ENCODE measurements at places on chromosomes 12 and 14.

DNA sequence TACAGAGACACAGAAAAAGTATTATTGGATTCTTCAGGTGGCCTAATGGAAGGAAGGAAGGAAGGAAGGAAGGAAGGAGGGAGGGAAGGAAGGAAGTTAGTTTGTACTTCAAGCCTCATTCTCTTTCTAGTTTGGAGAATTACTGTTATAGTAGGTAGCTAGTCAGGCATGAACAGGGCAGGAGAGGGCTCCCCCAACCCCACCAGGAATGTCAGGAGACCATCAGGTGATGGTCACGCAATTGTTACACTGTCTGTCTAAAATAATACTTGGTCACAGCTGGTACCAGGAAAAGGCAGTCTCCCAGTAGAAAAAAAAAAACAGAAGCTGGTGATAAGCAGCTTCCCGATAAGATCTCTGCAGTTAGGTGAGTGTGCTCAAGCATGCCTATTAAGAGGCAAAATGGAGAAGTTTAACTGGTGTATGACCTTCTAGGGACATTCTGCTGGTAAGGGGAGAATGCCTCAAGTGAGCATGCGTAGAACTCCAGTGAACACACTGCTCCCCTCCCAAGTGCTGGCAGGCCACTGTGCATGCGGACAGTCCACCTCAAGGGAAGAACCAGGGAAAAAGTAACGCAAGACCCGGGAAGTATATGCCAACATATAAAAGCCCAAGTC, 358.4 kb upstream of the SOX5 start:
- peak; percentile 44 for DNase-seq

- no peak for DNase-seq
These were observed 11.9 kb downstream of the CFAP54 start for GRCh38 chr12:96501133-96501761.

- no peak for DNase-seq
These were observed 8.1 kb upstream of the IRF2BPL start for GRCh38 chr14:77036484-77037214.

DNA sequence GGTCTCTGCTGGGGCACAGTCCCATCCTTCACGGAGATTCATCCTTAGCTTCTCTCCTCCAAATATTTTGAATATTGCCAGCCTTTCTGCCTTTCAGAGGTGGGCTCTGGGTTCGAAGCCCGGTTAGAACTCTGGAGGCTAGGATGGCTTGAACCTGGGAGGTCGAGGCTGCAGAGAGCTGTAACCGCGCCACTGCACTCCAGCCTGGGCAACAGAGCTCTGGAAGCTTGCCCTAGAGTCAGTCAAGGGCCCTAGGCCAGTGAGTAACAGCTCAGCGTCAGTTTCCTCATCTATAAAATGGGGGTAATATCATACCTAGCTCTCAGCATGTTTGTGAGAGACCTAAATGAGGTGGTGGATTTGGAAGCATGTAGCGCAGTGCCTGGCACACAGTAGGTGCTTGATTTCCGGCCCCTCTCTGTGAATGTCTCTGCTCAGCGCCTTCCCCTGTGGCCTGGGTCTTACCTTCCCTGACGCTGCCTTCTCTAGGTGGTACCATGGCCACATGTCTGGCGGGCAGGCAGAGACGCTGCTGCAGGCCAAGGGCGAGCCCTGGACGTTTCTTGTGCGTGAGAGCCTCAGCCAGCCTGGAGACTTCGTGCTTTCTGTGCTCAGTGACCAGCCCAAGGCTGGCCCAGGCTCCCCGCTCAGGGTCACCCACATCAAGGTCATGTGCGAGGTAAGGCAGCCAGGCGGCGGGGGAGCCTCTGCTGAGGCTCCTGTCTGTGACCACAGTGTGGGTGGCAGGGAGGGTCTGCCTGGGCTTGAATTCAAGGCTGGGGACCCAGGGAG, 3.4 kb downstream of the PTPN6 start:
- DNase-seq: no peak

- no peak for DNase-seq
These were observed 29.4 kb downstream of the PPP2R5E start for GRCh38 chr14:63513756-63514155.

DNA sequence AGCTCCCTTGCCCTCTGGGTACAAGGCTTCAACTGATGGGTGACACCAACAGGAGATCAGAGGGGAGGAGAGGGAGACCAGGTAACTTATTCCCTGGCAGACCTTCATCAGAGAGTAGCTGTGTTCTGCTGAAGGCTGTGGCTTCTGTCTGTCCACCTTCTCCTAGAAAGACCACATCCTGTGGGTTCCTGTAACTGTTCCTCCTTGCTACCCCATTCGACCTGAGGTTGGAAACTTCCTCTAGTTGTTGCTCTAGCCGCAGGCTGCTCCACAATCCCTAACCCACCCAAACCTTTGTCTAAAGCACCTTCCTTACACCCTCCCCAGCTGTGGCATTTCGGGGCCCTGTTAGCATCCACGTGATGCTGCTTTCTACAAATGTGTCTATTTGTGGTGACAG, 454.2 kb downstream of the DPF3 start:
- no peak for DNase-seq

- no peak for DNase-seq
These were observed 488 bp upstream of the KIF5A start for GRCh38 chr12:57549203-57549908.

DNA sequence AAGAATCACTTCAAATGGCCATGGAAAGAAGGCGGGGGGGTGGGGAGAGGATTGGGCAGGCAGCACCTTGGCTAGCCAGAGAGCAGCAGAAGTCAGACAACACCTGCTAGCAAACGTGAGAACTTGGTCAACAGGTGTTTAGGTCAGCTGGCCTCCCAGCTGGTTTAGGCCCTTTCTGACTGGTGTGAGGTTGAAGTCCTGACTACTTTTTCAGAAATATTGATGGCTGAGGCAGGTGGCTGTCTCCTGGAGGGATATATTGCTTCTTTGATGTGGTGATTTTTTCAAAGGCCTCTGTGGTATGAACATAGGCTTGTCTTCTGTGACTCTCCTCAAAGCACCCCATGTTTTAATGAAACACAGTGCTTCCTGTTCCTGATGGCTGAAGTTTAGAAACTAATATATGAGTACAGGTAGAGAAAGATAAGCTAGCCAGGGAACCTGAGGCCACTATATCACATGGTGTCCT, 238.2 kb upstream of the SSTR1 start:
- no peak for DNase-seq

- DNase-seq: peak; percentile 21
These were observed 376.9 kb downstream of the GALC start for GRCh38 chr14:87615822-87616679.

DNA sequence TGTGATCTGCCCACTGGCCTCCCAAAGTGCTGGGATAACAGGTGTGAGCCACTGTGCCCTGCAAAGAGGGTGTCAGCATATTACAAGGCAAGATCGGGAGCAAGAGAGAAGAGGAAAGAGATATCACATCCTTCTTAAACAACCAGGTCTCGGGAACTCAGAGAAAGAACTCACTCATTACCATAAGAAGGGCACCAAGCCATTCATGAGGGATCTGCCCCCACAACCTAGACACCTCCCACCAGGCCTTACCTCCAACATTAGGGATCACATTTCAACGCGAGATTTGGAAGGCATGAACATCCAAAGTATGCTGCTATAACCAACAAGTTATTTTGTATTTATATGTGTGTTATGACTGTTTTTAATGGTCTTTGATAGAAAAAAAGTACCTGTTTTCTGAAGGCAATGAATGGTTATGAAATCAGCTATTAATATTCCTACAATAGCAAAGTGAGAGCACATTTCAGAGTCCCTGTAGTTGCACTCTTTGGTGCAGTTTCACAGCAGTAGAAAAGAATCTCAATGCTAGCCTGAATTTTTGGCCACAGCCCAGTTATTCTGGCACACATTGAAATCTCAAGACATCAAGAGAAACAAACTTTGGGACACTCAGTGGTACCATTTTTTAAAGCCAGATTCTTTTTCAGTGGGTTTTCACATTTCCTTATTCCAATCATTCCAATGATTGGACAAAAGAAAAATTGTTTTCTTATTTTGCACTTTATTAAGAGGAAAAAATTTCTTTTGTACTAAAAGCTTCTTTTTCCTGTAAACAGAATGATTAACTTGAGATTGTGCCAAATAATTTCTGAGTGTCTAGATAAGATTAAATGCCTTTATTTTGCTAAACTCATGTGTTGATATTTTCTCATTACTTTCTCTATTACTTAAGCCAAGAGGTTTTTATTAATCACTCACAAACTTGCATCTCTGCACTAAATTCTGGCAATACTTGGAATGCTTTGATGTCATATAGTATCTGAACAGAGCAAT, 582.6 kb upstream of the ATP2B1 start:
- no peak for DNase-seq

DNA sequence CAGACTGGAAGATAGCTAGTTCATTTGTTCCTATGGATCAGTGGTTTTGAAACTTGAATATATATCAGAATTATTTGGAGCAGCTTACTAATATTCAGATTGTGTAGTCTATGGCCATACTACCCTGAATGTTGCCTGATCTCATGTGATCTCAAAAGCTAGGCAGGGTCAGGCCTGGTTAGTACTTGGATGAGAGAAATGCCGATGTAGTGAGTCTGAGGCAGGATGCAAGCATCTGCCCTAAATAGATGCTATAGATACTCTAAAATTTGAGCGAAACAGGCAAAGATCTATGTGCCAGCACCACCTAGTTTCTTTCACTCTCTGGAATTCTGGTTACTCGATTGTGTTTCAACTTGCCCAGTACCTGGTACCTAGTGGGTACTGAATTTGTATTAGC, 40.9 kb downstream of the FRMD6 start:
- no peak for DNase-seq

GRCh38 chr14:98085751-98086150, 1186.2 kb downstream of the BCL11B start:
- DNase-seq: no peak

GRCh38 chr14:100788942-100789341, 37.0 kb upstream of the MEG3 start:
- no peak for DNase-seq

DNA sequence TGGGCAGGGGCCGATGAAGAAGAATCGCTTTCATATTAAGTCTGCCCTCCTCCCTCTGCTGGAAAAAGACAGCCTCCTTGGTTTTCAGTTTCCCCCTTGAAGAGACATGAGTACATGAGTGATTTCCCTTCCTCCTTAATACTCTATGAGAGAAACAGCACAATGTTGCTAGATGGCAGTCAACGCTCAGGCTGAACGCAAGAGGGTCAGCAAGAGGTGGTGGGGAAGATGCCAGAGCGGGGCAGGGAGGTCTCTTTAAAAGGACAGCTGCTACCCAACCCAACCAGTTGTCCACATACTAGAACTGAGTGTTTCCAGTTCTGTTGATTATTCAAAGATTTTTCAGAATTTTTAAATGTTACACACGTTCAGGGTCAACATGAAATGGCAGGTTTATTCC, 22.8 kb downstream of the CRACR2A start:
- no peak for DNase-seq

GRCh38 chr12:6935371-6936193, 7.8 kb downstream of the ATN1 start:
- DNase-seq: no peak

DNA sequence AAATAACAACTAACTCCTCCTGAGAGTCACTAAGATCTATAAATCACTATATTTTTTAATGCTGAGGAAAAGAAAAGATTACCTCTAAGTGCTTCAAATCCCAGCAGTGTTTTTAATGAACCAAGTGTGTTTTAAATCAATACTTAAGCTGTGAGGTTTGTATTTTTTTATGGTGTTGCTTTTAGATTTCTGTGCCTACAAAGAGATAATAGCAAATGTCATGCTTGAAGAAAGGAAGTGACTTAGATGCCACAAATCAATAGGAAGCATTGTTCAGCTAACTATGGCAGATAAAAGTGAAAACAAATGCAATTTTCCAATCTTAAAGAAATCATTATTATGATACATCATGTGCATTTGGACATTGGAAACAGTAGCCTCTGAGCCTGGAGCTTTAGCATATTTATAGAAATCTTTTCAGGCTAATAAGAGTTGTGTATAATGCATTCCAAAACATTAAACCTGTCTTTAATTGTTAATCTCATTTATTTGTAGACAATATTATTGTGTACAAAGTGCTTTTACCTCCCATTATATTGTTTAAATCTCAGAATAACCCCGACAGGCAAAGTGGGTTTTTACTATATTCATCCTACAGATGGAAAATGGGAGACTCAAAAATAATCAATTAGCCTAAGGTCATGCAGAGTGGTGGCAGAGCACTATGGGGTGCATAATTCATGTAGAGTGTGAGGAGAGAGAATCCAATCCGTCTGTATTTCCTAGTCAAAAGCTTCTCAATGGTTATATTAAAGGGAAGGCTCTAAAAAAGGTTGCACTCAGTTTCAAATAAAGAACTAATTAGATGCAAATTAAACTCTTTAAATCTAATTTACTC, 486.2 kb downstream of the NAV3 start:
- DNase-seq: no peak

GRCh38 chr12:18332173-18332572, 70.9 kb downstream of the PIK3C2G start:
- DNase-seq: no peak

GRCh38 chr14:70239802-70240201, 51.1 kb upstream of the SLC8A3 start:
- no peak for DNase-seq

DNA sequence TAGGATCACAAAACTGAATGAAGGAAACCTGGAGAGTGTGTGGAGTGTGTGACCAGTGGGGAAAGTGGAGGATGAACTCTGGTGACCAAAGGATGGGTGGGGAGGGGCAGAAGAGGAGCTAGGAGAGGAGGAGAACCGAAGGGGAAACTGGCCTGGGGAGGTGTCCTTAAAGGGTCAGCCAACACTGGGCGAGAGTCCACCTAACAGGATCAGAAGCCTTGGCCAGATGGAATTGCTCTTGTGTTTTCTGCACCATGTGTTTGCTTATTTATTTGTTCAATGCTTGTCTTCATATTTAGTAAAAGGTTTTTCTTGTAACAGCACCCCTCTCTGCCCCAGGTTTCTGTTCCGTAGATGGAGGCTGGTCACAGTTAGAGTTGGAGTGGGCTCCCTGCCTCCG, 34.5 kb upstream of the ATP23 start:
- no peak for DNase-seq

DNA sequence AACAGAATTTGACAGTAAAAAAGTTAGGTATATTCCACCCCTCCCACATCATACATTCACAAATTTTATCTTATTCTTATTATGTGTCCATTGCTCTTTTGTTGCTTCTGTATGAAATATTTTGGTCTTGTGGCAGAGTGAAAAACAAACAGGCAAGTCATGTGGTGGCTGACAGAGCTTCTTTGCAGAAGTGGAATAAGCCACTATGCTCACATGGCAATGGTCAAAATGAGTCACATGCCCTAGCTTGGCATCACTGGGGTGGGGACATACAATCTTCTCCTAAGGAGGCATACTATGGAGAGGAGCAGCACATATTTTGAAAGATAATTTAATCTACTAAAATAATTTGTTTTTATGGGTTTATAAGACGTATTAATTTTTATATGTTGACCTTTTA, 27.7 kb upstream of the CMA1 start:
- peak; percentile 37 for DNase-seq

GRCh38 chr12:3222979-3223378, 145.8 kb downstream of the TSPAN9 start:
- DNase-seq: no peak

DNA sequence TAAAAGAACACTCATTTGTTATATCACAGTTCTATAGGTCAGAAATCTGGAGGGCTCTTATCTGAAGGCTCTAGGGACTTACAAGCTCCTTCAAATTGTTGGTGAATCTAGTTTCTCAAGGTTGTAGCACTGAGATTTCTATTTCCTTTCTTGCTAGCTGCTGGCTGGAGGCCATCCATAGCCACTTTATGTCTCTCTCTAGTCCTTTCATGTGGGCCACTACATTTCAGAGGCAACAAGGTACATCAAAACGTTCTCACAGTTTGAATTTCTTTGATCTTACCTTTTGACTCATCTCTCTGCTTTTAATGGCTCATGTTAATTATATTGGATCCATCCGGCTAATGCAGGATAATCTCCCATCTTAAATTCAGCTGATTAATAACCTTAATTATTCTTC, 286.8 kb downstream of the DIO2 start:
- no peak for DNase-seq

All from hematopoietic multipotent progenitor cell (in vitro differentiated cells).